Hematopoietic multipotent progenitor cell treated with erythropoietin and hydrocortisone succinate and interleukin-3 and kit ligand, for 4 days (in vitro differentiated cells): ENCODE measurements at places on chromosomes 12 and 14.

DNA sequence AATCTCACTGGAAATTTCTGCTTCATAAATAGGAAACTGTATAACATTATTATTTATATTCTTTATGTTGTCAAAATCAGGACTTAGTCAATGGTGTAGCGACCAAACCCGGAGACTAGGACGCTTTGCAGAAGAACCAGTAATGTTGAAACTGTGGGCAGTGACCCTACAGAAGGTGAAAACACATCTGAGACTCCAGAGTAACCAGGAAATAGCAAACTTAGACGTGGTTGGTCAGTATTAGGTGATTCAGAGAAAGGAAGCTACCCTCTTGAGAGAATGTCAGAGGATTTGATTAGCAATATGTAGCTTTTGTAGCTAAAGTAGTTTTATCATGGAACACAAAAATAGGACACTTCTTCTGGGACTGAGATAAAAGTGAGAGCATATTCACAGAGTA lies 381.9 kb downstream of the SLC16A7 start:
- DNase-seq: no peak

DNA sequence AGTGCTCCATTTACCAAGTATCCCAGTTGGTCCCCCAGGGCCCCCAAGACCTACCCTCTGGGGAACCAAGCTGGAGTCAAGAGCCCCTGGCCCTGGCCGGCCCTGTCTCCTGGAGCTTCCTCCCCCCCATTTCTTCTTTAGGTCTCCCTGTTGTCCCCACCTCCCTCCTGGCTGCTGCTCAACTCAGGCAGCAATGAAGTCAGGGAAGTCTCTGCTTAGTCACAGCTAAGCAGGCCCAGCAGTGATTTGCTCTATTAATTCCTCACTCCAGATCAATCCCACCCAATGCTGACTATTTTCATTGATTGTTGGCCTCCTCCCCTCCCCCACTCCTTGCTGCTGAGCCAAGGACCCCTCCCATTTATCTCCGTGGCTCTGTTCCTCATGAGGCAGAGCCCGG lies 28.3 kb downstream of the VSX2 start:
- no peak for DNase-seq

GRCh38 chr12:101045486-101046464 lies 164.3 kb downstream of the SLC5A8 start:
- DNase-seq: no peak

GRCh38 chr14:69298131-69299071 lies 38.4 kb downstream of the GALNT16 start:
- no peak for DNase-seq

DNA sequence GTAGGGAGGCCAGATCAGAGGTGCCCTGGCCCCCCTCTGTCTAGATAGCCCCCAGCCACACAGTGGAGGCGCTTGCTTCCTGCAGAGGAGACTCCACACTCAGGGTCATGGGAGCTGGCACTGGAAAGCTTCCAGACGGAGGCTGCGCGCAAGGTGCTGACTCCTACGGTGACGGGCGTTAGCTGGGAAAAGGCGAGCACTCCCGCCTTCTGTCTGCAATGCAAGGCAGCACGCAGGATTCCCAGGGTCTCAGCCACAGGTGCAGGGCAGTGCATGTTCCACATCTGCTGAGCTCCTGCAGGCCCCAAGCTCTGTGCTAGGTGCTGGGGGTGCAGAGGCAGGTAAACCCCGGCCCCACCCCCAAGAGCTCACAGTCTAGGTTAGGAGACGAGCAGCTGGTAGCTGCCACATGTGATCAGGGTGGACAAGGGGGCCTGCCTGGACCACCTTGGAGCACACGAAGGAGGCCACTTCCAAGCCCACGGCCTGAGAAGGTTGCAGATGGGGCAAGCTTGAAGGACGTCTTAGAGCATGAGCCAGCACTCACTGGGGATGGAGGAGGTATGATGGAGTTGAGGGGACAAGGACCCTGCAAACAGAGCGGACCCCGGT lies 310.9 kb upstream of the DIO3 start:
- DNase-seq: no peak

DNA sequence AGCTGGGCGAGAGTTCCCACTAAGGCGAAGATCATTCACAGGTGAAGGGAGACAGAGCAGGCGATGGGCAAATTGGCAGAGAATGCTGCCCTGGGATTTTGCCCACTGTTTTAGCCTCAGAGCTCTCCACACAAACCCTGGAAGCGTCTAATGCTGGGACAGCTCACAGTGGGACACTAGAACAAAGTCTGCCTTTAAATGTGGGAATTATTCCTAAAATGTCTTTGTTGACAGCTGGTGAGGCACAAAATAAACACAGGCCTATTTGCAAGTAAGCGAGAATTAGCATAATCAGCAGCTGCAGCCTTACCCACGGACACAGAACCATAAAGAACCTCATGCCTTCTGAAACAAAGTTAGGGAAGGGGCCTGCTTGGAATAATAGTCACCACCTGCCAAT lies 824.5 kb downstream of the AACS start:
- DNase-seq: no peak

DNA sequence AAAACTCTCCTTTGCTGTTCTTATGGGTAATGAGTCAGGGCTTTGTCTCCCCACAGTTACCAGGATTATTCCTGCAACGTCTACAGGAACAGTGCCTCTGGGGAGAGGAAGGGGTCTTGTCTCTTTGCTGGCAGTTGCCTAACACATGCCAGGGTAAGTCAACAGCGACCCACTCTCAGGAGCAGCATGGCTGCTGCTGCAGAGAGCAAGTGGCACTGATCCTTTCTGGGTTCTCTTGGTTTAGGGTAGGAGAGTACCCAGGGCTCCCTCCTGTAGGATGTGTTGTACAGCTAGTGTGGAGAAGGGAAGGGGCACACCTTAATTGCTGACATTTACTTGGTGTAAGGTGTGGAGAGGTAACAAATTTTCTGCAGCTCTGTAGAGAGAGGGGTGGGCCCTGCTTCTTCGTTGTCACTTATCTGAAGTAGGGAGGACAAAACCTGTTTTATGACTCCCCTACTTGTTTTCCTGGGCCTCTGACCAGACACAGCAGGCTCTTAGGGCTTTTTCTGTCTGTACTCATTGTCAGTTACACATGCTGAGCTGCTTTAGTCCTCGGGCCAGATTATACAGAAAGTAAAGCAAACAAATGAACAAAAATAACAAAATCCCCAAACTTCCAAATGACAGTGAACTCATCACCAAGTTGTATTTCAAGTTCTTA lies 168.2 kb downstream of the ACSS3 start:
- DNase-seq: no peak

- no peak for DNase-seq
Observed at GRCh38 chr14:102588821-102589220, 3.6 kb upstream of the RCOR1 start.
